ENCODE measurements at places on chromosomes 2 and 18. TPM values are rescaled to one million over a fixed set of nuclear protein-coding genes. Genes with fewer than 3 reads are reported as not detected.

The MYO1B gene
- total RNA-seq = 22.0 TPM

The TNP1 gene
- not detected for total RNA-seq

The CD8B2 gene
- not detected for total RNA-seq

The BBS5 gene
- total RNA-seq = 9.0 TPM

Data from gastroesophageal sphincter (tissue), 4 donors.